A549 treated with ZK216348 at 1 μM for 4 hours (cell line): ENCODE measurements at places on chromosomes 4 and X. TPM values are rescaled to one million over a fixed set of nuclear protein-coding genes. Genes with fewer than 3 reads are reported as not detected.

The CITED1 gene
- total RNA-seq, result 0.81 to 3.1 TPM (median 1.7 TPM) in 5 replicates

The SSX4 gene
- not detected in 5 replicates for total RNA-seq

The DCAF4L1 gene
- 0.11 to 0.19 TPM (median 0.12 TPM) in 5 replicates for total RNA-seq

The ALAS2 gene
- not detected in 5 replicates for total RNA-seq

The MTNR1A gene
- 0.21 to 0.91 TPM (median 0.43 TPM) in 5 replicates for total RNA-seq

The ZFP92 gene
- total RNA-seq, result 0.46 to 0.77 TPM (median 0.54 TPM) in 5 replicates

The C1QTNF7 gene
- not detected in 5 replicates for total RNA-seq

The ADH1B gene
- not detected in 5 replicates for total RNA-seq

The CPLX1 gene
- 0.46 to 1.5 TPM (median 0.88 TPM) in 5 replicates for total RNA-seq

The HELT gene
- total RNA-seq, result not detected in 5 replicates
